ENCODE measurements at places on chromosomes 4 and X.

GRCh38 chr4:1730532-1731135 is 9.3 kb downstream of the TACC3 start:
- DNase-seq: no peak

GRCh38 chr4:6772223-6772928 is 10.2 kb upstream of the KIAA0232 start:
- no peak for DNase-seq

GRCh38 chr4:63325140-63325539 is 1084.1 kb downstream of the TECRL start:
- no peak for DNase-seq

GRCh38 chr4:147003956-147004809 is 58.5 kb upstream of the TTC29 start:
- no peak for DNase-seq

- no peak for DNase-seq
These were observed 60.5 kb upstream of the TSPAN7 start for GRCh38 chrX:38500866-38501265.

DNA sequence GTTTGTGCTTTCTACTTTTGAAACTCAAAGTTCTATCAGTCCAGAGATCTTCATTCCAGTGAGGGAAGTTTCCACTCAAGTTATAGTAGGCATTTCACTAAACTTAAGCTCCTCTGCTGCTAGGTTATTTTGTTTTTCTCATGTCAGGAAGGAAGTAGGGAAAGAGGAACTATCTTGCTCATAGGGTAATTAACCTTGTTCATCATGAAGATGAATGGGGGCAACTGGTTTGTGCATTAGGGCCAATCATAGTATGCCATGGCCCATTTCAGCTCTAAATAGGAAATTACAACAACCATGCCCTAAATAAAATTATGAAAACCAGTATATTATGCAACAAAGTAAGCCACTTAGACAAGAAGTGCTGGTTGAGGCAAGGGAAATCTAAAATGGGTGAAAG is 804.7 kb upstream of the NDST4 start:
- no peak for DNase-seq

DNA sequence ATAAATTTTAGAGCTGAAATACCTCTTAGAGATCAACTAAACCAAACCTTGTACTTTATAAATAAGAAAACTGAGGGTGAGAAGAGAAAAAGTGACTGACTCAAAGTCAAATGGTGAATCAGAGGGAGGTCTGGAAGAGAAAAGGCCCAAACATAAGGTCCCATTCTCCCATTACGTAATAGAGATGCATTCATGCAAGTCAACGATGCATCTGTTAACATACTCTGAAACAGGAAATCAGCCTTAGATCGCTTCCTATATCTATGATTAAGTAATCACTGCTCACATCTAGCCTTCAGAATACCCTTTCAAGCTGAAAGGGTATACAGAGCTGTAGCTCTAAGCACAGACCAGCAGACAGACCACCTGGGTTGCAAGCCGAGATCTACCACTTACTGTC is 6.5 kb downstream of the RNF150 start:
- no peak for DNase-seq
